SW 1271 (cell line): ENCODE measurements at places on chromosomes 2 and 18.

DNA sequence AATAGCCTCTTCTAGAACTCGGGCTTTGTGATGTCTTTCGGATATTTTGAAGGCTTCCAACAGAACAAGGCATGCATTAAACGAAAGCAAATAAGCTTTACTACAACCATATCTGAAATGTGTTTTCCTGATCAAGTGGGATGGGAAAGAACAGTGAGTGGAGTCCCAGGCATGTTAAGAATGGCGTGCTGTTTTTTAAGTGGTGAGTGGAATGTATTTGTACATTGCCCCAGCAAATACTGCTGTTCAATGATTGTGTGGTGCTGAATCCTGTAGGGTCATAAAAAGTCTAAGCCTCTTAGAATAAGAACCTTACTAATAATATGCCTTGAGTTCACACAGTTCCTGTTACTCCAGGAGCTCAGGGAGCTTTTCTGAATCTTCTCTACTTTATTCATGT lies 52.5 kb downstream of the POMC start:
- no peak for DNase-seq

- peak; percentile 24 for DNase-seq
Observed at GRCh38 chr2:74834792-74835755, 1.1 kb downstream of the HK2 start.

GRCh38 chr2:211329421-211329820 lies 773.0 kb downstream of the CPS1 start:
- no peak for DNase-seq

- DNase-seq: no peak
Observed at GRCh38 chr2:70011335-70011734, 49.9 kb upstream of the ASPRV1 start.

GRCh38 chr18:77093586-77093985 lies 39.0 kb downstream of the MBP start:
- DNase-seq: no peak

DNA sequence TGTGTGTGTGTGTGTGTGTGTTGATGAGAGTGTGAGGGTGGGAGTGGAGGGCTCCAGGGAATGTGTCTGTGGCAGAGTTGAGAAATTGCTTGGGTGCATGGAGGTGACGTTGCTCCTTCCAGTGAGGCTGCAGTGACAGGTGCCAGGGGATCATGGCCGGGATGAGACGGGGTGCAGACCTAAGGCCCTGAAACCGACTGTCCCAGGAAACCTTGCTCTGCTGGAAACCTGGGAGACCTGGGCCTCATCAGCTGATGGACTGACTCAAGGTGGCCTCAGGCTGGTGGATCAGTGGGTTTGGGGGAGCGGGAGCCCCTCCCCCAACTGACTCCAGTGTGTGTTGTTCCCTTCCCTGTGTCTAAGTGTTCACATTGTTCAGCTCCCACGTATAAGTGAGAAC lies 56.6 kb downstream of the INHBB start:
- DNase-seq: no peak

- no peak for DNase-seq
Observed at GRCh38 chr2:113232740-113233139, 46.0 kb downstream of the PAX8 start.

GRCh38 chr18:3012136-3013023 lies 564 bp downstream of the LPIN2 start:
- DNase-seq: no peak

- no peak for DNase-seq
Observed at GRCh38 chr2:223797037-223797436, 40.3 kb downstream of the AP1S3 start.

DNA sequence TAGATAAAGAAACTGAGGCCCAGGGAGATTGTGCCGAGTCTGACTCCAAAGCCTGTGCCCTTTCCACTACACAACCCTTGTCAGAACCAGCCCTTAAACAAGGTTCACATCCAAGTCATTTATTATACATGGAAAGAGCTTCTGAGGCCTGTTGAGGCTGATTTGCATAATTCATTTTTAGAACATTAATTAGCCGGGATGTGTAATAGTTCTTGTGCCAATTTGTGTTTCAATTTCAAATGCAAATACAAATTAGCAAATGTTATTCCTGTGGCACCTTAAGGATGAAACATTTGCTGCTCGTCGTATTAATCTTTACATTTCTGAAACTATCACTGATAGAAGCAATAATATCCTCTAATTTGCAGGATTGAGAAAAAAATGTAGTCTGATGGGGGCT lies 174.9 kb downstream of the MYCN start:
- no peak for DNase-seq

- no peak for DNase-seq
Observed at GRCh38 chr2:168708080-168708479, 94.4 kb upstream of the NOSTRIN start.

DNA sequence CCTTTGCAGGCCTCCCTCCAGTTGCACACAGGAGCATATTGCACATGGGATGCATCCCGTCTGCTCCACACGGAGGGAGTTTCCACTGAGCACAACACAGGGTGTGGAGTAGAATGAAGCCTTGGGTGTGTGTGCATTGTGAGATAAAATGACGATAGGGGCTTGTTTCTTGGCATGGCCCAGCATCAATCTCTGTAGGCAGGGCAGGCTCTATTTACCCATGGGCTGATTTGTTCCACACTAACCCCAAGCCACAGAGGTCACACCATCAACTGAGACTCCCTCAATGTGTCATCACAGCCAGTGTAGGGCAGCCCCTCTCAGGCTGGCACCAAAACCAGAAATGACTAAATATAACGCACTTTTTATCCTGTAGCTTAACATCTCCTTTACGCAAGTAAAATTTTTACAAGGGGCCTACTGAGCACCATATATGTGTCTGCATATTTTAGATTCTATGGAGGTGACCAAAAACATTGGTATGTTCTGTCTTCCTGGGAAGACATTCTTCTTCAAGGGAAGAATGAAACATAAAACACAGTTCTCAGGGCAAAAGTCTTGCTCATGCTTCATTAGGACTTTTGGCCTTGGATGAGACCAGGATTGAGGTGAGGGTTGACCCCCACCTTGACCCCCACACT lies 2.7 kb upstream of the GKN1 start:
- DNase-seq: peak; percentile 83

DNA sequence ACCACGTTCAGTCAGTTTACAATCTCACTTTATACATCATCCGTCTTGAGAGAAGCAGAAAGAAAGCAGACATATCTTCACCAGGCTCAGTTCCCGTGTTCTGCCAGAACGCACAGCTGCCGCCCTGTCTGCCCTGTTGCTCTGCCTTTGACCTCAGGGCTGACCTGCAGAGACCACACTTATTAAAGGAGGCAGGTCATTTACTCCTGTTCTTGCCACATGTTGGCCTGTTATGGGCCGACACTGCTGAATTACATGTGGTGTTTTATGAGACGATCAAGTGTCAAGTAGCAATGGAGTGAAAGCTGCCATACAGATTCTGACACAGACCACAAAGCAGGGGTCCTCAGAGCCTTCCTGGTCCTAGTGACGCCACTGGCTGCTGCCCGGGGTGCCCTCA lies 232.2 kb downstream of the TTC32 start:
- DNase-seq: no peak

- no peak for DNase-seq
Observed at GRCh38 chr2:230666885-230667712, 45.5 kb upstream of the CAB39 start.

DNA sequence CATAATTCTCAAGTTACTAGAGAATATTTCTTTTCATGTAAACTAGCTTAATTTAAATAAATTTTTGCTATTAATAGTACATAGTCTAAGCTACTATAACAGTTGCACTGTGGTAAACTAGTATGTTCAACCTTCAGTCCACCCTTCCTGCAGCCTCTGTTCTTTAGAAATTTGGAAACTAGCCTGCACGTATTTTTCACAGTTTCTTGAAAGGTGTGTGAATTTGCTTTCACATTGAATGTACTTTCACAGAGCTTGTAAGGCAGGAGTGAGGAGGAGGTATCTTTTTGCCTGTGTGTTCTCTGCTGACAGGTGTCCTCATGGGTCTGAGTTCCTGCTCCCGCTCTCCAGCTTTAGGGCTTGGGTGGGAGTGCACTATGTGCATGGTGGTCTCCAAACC lies 117.5 kb downstream of the ATP9B start:
- no peak for DNase-seq

DNA sequence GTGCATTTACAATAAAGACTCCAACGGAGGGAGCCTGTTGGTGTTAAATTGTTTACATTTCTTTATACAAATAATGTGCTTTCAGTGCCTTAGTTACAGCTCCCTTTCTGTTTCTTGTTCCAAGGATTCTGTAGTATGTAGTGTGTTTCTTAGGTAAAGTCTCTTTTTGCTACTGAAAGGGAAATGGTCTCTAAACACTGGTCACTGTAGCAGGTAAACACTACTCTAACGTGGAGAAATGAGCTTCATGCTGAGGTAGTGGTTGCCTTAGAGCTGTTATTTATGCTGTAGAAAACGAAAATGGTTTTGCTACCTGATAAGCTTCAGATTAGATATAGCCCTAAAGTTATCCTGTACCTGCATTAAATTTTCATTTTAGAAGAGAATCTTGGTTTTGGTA lies 163.6 kb downstream of the CAPN13 start:
- no peak for DNase-seq

- DNase-seq: no peak
Observed at GRCh38 chr2:127663566-127664064, 11.7 kb downstream of the LIMS2 start.

GRCh38 chr2:62283147-62283546 lies 87.2 kb downstream of the B3GNT2 start:
- no peak for DNase-seq

- no peak for DNase-seq
Observed at GRCh38 chr2:54664238-54664786, 59.1 kb upstream of the EML6 start.
